Esophagus muscularis mucosa (tissue), 4 donors: ENCODE measurements at places on chromosomes 7 and 10.

- DNase-seq = no peak
Measured at GRCh38 chr7:96976106-96976505, 29.2 kb upstream of the DLX6 start.

- DNase-seq = no peak
Measured at GRCh38 chr7:1931256-1931950, 261.3 kb downstream of the ELFN1 start.

DNA sequence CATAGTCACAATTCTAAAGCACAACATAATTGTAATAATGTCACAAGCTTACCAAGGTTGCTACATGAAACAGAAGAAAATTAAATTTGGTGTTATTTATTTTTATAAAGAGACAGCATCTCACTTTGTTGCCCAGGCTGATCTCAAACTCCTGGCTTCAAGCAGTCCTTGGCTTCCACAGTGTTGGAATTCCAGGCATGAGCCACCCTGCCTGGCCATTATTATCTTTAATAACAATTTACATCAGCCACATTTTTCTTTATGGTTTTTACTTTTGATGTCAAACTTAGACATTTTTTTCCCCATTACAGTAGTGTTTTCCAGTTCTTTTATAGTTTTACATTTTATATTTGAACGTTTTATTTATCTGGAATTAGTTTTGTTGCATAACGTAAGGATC, 46.7 kb downstream of the BMPR1A start:
- no peak for DNase-seq

GRCh38 chr7:52249741-52250140, 785.7 kb upstream of the POM121L12 start:
- DNase-seq = peak; percentile 45

GRCh38 chr10:70190102-70190501, 19.8 kb upstream of the SAR1A start:
- DNase-seq = no peak

DNA sequence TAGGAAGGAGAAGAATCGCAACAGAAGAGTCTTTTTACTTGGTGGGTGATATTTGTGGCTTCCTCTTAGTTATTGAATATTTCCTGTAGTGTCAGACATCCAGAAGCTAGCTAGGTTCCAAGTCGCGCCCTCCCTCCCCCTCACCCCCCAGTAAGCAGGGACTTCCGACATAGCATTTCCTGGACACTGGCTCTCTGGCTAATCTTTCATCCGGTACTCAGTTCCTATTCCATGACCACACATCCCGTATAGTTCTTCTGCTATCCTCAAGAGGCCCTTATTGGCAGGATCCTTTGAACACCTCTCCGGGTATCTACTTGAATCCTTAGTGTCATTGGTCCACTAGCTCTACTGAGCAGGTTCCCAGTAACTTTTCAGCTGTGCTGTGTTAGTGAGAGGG, 167.8 kb downstream of the HDAC9 start:
- no peak for DNase-seq

- no peak for DNase-seq
Measured at GRCh38 chr10:94617389-94617944, 66.1 kb upstream of the CYP2C18 start.

- no peak for DNase-seq
Measured at GRCh38 chr10:895324-895723, 36.2 kb downstream of the LARP4B start.

GRCh38 chr7:95723583-95724180, 48.7 kb upstream of the DYNC1I1 start:
- DNase-seq = no peak

DNA sequence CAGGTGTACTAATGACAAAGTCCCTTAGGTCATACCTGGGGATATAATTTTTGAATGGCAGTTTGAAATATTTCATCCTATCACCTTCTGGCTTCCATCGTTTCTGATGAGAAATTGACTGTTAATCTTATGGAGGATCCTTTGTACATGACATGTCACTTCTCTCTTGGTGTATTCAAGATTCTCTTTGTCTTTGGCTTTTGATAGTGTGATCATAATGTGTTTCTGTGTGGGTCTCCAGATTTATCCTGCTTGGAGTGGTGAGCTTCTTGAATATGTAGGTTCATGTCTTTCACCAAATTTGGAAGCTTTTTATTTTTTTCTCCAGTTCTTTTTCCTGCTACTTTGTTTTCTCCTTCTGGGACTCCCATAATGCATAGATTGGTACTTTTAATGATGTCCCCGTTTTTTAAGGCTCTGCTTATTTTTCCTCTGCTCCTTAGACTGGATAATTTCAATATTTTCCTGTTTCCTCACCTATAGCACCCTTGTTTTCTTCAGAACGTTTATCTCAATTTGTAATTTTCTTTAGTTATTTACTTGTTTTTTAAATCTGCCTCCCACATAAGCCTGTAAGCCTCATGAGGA, 4.4 kb downstream of the RBM33 start:
- DNase-seq = no peak

DNA sequence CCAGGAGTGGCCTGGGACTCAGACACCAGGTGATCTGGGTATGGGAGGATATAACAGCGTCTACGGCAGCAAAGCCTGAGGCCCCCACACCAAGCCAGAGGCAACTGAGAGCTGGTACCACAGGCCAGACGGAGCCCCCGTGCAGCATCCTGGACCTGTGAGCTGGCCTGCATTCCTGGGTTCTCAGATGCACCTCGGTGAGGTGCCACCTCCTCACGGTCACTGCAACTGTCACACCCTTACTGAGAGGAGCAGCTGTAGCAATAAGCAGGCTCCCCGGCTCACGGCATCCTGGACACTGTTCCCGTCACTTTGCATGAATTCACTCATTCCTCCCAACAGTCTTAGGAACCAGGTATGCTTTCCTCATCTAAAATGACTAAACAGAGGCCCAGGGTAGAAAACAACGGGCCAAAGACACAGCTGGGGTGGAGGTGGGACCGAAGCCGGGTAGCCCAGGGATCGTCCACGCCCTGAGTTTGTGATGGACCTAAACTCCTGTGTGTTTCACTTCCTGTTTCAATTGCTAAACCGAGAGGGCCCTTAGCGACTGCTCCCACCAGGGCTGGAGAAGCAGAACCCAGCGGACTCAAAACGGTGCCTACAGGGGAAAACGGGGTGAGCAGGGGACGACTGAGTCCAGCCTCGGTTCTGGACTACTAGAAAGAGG, 98.7 kb downstream of the CTBP2 start:
- no peak for DNase-seq

DNA sequence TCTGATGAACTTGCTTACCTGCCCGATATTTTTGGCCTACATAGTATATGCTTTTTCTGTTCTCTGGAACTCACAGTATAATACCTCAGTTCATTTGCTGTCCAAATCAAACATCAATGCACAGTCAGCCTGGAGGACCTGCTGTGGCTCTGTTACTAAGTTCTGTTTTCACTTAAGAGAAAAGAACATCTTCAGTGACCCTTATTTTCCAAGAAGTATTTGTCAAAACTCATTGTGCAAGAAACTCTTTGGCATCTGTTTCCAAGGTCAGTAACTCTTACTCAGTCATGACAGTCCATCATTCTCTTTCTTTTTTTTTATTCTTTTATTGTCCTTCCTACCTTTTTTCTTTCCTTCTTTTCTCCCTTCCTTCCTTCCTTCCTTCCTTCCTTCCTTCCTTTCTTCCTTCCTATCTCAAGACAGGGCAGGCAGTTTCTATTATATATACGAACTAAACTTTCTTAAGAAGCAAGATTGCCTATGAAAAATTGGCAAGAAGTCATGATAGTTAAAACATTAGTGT, 37.8 kb upstream of the SEM1 start:
- no peak for DNase-seq

DNA sequence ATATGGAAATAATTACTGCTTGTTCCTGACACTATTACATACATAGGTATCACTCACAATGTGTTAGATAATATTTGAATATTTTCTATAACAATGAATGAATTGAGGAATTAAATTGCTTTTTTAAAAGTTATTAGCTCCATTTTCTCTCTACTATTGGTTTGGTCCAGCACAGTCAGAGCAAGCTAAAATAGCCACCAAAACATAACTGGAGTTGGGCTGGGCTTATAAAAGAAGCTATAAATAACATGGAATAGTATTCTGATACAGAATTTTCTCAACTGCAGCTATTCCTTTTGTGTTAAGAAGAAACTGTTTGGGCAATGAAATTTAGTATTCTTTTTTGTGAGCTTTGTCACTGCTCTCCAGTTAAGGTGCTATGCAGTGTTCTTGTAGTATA, 142.6 kb upstream of the LRRN3 start:
- no peak for DNase-seq

DNA sequence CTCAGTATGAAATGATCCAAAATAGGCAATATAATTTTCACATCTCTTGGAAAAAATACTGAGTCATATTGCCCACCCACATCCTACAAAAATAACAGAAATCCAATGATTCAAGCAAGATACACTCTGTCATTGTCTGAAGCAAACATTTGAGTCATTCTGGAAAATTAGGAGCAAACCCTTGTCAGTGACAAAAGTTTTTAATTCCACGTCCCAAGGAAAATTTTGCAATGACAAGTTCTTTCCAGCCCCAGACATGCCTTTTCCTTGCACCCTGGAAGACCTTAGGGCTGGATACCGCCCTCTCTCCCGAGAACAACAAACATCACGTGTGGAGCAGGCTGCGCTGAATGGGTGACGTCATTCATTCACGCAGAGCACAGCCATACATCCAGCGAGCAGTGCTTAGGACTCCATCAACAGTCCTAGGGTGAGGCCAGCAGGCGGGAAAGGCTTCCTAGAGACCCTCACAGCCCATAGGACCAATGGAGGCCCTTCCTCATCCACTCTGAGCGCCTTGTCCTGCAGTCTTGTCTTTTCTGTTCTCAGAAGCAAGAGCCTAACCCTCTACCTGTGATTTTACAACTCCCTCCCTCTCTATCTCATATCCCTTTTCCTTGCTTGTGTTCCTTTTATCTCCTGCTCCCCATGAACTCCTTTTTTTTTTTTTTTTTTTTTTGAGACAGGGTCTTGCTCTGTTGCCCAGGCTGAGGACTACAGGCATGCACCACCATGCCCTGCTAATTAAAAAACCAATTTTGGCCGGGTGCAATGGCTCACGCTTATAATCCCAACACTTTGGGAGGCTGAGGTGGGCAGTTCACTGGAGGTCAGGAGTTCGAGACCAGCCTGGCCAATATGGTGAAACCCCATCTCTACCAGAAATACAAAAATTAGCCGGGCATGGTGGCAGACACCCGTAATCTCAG, 23.5 kb upstream of the KDM7A start:
- no peak for DNase-seq

DNA sequence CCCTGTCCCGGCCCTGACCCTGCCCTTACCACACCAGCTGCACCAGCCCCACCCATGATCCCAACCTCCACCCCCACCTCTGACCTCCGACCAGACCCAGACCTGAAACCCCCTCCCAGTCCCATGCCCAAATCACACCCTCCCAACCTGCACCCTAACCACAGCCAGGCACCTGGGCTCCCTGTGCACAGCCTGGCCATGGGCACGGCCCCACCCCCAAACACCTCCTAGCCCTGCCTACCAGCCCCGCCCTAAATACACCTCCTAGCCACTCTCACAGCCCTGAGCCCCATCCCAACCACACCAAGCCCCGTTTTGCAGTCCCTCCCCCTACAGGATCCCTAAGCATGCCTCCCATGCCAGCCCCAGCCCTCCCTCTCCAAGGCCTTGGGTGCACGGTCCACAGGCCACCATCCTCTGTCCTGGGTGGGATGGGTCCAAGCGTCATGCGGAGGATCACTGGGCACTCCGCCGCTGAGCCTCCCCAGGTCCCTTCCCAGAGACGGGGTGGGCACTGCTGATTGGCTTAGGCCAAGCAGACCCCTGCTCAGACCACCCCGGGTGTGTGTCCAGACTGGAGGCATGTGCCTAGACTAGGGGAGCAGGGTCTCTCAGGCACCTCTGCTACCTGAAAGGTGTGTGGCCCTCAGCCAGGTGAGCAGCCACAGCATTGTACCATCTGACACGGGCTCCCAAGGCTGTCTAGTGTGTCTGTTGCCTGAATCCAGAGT, 30.1 kb downstream of the INSIG1 start:
- no peak for DNase-seq

GRCh38 chr10:7666253-7667023, at the start of gene ITIH5:
TSS of gene ITIH5 (minus strand) at chr10:7666966. CDS start at chr10:7666892, 74 bp downstream.
- no peak for DNase-seq

DNA sequence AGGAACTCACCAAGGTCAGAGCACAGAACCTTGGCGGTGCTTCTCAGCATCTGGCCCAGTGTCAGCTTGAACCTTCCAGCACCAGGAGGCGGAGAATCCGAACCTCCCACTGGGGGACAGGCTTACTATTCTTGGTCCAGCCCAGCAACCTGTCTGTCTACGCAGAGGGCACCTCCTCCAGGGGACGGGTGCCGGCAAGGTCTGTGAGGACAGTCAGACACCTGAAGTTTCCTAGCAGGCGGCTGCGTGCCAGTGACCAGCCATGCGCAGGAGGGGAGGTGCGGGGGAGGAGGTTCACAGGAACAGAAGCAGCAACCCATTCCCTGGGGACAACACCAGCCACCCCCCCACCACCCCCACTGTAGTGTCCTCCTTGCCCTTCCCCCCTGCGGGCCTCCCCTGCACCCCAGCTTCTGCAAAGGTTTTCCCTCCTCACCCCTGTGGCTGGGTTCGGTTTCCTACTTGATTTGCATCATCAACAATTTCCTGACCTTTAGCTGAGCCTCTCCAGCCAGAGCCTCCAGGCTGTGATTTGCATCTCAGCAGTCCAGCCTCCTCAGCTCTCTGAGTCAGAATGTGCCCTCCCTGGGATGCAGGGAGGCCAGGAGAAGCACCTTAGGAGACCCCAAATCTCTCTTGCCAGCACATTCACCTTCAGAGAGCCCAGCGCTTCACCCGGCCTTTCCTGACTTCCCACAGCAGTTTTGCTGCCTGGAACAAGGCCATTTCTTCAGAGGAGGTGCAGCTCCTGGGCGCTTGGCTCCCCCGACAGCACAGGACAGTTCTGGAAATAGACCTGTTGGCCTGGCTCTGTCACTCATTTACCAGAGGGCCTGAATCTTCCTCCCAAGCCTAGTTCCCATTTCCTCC, 107.5 kb upstream of the NPS start:
- no peak for DNase-seq

GRCh38 chr7:158705234-158705850, 738 bp upstream of the NCAPG2 start:
- DNase-seq = no peak

DNA sequence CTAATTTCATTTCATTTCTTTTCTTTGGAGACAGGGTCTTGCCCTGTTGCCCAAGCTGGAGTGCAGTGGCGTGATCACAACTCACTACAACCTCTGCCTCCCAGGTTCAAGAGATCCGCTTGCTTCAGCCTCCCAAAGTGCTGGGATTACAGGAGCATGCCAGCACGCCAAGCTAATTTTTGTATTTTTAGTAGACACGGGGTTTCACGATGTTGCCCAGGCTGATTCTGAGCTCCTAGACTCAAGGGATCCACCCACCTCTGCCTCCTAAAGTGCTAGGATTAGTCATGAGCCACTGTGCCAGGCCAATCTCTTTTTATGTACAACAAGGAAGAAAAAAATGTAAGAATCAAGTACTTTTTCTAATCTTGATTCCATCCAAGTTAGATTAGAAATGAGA, 10.7 kb upstream of the KMT2E start:
- DNase-seq = no peak

DNA sequence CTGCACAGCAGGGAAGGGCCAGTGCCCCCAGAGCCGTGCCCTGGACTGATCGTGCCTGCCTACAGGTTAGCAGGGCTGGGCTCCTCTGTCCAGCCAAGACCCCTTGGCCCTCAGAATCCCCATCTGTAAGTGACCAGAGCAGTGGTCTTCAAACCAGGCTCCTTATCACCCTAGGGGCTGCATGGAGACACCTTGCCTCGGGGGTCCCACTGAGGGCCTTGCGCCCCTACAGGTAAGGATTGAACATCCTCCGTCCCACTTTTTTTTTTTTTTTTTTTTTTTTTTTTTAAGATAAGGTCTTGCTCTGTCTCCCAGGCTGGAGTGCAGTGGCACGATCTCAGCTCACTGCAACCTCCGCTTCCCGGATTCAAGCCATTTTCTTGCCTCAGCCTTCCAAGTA, 32.6 kb upstream of the RADIL start:
- DNase-seq = no peak
